Fibroblast of skin of right biceps (primary cell): ENCODE measurements at places on chromosomes 11 and 22.

DNA sequence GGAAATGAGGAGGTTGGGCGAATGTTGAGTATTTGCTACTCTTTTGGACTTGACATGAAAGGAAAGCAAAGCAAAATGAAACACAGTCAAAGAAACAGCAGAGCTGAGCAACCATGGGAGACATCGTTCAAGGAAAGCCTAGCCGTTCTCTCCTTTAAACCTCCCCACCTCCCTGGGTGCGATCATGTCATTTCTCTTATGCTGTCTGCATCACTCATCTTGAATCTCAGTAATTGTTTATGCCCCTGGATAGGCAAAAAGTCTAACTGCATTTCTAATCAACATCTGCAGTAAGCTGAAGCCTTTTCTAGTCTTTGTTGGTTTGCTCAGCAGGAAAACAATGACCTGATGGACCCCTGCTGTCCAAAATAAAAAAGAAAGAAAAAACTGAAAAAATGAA, 107.0 kb downstream of the MSANTD4 start:
- no peak for DNase-seq

DNA sequence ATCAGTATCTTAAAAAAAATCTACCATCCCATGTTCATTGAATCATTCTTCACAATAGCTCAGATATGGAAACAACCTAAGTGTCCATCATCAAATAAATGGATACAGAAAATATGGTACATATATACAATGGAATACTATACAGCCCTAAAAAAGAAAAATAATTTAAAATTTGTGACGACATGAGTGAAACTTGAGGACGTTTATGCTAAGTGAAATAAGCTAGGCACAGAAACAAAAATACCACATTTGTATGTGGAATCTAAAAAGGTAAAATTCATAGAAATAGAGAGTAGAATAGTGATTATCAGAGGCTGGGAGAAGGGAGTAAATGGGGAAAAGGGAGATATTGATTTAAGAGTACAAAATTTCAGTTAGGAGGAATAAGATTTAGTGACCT, 38.8 kb downstream of the OR9I1 start:
- no peak for DNase-seq

- no peak for DNase-seq
Observed at GRCh38 chr11:521177-521688, 14.1 kb downstream of the HRAS start.

DNA sequence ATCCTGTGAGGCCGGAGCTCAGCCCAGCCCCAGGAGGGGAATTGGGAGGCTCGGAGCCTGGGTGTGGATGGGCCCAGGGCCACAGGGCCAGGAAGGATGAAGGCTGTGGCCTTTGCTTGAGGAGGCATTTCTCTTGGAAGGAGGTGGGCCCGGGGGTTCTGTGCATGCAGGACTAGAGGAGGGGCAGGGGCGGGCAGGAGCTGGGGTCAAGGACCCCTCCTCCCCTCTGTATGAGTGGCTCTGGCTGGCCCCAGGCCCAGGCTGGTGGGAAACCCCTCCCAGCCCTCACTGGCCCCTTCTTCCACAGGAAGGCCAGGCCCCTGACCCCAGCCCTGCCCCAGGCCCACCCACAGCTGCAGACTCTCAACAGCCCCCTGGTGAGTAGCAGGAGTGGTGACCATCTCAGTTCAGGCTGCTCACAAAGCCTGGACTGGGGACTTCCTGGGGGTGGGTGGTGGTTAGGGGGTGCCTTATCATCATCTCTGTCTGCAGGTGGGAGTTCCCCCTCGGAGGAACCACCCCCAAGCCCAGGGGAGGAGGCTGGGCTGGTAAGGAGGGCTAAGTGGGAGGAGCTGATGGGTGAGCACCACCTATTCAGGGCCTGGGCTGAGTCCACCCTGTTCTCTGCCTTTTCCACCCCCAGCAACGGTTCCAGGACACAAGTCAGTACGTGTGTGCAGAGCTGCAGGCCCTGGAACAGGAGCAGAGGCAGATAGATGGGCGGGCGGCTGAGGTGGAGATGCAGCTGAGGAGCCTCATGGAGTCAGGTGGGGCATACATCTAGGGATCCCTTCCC, 6.0 kb downstream of the KCNK7 start:
- DNase-seq = no peak

DNA sequence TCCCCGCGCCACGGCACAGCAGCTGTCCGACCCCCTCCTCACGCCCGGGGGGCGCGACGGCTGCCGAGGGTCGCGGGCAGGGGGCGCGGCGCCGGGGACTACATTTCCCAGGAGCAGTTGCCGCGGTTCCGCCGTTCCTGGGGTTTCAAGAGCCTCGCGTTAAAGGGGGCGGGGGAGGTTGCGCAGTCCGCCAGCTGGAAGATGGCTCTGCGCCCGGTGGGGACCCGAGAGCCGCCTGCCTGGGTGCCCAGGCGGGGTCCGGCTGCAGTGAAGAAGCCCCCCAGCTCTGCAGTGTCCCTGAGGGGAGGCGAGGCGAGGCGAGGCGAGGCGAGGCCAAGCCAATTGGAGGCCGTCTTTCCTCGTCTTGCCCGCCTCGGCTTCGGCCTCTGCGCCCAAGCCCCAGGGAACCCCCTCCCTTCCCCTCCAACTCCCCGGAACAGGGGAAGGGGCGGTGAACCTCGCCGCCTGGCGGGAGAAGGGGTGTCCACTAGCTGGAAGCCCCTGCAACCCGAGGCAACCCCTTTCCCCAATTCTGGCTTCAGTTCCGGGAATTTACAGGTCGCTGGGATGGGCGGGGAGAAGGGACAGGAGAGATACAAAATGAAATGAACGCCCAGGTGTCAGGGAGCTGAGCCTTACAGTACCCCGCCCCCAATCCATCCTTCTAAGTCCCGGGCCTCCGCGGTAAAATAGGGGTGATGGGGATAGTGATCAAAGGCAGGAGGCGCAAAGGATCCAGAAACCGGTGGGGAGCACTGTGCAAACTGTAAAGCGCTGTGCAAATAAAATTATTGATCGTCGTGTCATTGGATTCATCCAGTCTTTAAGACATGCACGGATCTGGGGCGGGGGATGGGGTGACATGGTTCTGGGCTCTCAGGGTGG, 5.2 kb upstream of the GCAT start:
- peak; percentile 53 for DNase-seq
